CD14-positive monocyte (primary cell): ENCODE measurements at places on chromosomes 13 and 19.

DNA sequence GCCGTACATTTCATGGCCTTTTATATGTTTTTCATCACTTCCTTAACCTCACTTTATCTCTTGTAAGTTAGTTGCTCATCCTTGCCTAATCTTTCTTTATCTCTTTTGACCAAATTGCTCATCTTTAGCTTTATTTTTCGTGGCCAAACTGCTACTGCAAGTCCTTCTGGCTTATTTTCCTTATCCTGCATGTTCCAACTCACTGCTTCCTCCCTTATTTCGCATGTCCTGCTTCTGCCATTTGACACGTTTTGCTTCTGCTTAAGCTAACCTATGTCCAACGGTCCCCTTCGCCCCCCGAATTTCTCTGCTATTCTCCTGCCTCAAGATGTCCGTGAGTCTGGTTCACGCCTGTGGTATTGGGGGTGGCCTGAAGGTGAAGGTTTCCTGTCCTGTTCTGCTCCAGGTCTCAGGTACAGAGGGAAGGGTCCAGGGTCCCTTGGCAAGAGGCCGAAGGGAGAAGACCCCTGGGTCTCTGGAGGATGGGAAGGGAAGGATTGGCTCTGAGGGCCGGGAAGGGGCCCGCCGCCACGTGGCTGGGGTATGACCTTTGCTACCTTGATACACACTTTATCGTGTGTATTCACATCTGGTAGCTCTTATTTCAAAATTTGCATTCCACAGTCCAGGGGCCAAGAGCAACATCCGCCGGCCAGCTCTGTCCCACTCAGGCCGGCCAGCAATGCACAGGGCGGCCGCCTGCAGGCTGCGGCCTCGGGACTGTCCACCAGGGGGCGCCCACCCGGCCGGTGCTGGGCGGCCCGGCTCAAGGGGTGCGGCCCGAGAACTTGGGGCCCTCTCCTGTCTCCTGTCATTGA lies 2.9 kb upstream of the C19orf85 start:
- peak; percentile 49 for DNase-seq

DNA sequence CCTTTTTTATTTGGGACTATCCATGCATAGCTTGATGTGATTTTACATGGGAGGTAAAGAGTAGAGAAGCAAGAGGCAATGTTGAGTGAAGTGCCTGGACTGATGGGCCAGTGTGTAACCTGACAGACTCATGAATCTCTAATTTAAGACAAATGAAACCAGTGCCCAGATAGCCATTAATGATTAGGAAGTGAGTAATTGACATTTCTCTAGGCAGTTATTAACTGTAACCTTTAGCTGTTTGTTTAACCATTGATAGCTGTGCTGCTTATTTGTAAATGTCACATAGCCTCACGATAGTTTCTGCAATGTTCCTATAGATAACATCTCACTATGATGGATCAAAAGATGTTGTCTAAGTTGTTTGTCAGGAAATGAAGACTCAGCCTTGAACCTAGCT lies 1047.5 kb upstream of the SPRY2 start:
- no peak for DNase-seq

DNA sequence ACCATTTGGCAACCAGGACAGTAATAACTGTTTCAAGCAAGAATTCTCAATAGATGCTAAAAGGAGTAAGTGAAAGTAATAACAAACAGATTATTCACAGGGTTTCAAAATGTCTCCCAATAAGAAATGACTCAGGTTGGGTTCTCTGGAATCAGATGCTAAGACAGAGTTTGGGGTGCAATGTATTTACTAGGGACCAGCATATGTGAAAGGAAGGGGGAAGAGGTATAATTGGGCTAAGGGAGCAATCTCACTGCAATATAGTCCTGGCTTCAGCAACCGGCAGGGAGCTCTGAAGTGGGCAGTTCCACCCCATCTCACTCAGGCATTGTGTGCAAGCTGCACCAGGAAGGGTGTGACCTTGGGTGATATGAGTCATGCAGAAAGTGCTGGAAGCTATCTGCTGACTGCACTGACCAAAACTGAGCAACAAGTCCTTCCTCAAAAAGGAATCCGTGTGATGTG lies 23.4 kb downstream of the ZDHHC20 start:
- peak; percentile 93 for DNase-seq

GRCh38 chr13:62678039-62678438 lies 1262.4 kb upstream of the PCDH20 start:
- no peak for DNase-seq

- no peak for DNase-seq
Measured at GRCh38 chr19:45323671-45324081, 1.0 kb upstream of the CKM start.

- peak; percentile 97 for DNase-seq
Measured at GRCh38 chr13:99281811-99282263, 23.7 kb upstream of the GPR18 start.

GRCh38 chr19:16462757-16463250 lies 9.0 kb downstream of the EPS15L1 start:
- no peak for DNase-seq

DNA sequence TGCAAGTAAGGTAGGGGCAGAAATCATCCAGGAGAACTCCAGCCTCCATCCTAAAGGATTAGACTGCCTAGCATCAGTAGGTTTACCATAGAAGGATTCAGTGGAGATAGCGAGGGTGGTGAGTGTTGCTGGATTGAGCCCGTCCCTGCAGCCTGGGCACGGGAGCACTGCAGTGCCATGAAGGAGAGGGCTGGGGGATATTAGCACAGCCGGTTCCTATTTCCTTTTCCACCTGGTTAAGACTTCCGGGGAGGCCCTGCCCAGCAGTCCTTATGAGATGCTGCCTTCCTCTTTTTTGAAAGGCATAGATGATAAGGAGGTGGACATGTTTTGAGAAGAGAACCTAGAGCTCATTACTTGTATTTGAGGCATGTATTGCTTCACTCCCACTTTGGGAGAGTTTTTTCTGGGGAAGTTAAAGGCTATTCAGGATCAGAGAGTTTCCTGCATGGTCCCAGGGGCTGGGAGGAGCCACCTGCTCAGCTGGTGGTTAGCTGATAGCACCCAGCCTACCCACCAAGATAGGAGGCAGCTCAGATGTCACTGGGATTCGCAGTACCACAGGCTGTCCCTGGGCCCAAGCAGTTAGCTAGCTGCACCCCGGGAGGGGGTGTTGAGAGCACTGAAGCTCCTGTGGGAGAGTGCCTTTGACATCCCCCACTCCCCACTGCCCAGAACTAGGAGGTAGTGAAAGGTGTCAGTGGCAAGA lies 17.2 kb downstream of the ACTN4 start:
- peak; percentile 70 for DNase-seq

- no peak for DNase-seq
Measured at GRCh38 chr19:560121-560520, 12.3 kb upstream of the BSG start.
